ENCODE measurements at places on chromosomes 16 and 17.

DNA sequence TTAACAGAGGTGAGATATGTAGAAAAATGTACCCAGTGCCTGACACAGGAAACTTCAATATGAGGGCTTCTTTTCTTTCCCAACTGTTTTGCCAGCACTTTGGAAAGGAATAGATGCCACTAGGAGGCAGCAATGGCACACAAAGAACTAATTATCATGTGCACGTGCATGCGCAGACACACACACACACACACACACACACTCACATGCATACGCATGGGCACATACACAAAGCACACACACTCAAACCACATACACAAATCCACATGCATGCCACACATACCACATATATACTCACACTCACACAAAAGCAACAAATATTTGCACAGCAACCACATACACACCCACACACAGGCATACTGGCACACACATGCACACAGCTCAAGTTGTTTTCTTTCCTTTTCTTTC is 8.8 kb upstream of the CEP112 start:
- DNase-seq = peak; percentile 39

GRCh38 chr17:41451154-41451728 is 10.5 kb upstream of the KRT38 start:
- no peak for DNase-seq

DNA sequence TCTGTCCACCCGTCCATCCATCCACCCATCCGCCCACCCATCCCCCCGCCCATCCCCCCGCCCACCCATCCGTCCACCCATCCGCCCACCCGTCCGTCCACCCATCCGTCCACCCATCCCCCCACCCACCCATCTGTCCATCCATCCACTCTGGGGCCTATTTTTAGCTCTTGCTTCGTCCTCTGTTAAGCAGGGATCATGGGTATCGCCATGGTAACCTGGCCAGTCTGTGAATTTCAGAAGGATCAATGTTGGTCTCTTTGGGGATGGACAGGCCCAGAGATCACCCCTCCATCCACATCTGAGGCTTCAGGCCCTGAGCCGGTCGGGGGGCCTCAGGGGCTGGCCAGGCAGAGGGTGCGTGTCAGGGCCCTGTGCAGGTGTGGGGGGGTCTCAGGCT is 15.2 kb upstream of the DPEP1 start:
- DNase-seq = no peak

- no peak for DNase-seq
These were observed 136.6 kb upstream of the WSB1 start for GRCh38 chr17:27157297-27157696.

- DNase-seq = no peak
These were observed 3.2 kb downstream of the TRIM25 start for GRCh38 chr17:56910509-56911235.

DNA sequence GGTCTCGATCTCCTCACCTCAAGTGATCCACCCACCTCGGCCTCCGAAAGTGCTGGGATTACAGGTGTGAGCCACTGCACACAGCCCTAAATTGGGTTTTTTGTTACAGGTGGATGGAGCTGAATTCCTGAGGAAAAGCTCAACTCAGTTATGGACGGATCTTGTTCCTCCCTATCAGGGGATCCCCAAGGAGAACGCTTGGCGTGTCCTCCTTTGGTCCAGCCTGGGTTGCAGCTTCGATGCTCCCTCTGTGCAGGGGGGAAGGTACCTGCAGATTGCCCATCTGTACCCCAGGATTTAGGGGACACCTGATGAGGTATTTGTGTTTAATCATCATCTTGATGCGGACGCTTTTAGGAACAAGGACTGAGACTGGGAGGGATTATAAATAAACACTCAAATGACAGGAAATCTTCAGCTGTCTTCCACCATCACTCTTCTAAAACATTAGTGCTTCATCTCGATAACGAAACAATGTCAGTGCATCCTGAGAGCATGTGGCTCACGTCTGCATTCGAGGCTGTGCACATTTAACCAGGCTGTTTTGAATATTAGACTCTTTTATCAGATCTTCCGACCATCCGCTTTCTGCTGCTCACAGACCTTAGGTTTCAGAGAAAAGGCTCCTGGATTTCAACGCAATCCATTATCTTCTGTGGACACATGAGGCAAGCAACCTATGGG is 18.2 kb upstream of the MEIOB start:
- no peak for DNase-seq

DNA sequence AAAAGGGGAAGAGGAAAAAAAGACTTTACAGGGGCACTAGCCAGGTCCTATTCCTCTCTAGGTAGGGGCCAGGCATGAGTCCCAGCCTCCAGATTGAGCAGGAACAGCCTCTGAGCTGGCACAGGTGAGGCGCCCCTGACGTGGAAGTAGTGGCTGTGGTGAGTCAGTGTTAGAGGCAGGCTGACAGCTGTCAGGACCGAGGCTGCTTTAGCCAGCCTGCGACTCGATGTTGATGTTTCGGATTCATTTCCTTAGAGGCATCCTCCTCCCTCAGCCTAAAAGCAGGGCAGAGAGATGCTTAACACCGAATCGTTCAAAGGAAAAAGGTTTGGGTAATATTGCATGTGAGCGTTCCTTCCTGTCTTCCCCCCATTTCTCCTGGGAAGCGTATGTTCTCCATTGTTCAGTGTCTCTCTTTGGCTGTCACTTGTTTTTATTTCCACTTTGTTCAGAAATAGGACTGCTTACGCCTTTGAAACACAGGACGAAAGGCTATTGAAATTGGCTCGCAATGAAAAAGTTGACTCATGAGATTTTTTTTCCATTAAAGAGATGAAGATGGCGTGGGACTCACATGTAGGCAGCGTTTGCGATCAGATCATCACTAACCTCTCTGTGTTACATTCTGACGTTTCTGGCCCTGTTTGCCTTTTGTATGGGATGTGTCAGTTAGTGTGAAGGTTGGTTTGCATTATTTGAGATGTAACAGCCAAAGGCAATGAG is 1.3 kb downstream of the KIAA0513 start:
- DNase-seq = no peak

- DNase-seq = no peak
These were observed 161.1 kb downstream of the STX8 start for GRCh38 chr17:9414471-9414870.

DNA sequence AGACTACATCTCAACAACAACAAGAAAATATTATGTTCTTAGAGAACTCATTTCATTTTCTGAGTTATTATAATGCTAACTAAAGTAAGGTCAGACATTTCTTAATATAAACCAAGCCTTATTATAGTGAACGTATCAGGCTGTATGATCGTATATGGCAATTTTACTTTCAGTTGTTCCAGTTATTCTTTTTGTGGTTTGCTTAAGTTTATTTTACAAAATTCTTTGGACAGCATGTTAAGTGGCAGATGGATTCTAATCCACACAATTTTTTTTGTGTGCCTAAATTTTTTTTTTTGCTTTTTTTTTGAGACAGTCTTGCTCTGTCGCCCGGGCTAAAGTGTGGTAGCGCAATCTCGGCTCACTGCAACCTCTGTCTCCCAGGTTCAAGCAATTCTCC is 59.0 kb downstream of the VMP1 start:
- DNase-seq = no peak

DNA sequence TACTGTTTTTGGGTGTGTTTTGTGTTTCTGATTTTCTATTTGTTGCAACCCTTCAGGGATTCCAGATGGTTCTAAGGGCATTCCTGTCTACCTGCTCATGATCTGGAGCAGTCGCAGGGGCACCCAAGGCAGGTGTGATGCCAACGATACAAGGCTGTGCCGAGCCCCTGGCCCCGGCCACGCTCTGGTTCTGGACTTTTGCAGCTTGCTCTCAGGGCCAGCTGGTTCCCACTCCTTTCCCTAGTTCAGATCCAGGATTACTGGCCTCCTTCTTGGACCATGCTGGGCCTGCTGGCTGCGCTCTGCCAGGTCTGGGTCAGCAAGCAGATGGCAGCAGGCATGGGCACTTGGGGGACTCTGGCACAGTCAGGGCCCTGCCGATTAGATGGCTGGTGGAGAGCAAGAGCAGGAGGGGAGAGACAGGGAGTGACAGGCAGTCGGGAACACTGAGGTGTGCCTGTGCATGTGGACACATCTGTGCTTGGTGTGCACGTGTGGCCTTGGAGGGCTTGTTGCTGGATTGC is 15.2 kb upstream of the RAP1GAP2 start:
- no peak for DNase-seq

GRCh38 chr17:43384476-43384862 is 14.3 kb upstream of the ARL4D start:
- no peak for DNase-seq

DNA sequence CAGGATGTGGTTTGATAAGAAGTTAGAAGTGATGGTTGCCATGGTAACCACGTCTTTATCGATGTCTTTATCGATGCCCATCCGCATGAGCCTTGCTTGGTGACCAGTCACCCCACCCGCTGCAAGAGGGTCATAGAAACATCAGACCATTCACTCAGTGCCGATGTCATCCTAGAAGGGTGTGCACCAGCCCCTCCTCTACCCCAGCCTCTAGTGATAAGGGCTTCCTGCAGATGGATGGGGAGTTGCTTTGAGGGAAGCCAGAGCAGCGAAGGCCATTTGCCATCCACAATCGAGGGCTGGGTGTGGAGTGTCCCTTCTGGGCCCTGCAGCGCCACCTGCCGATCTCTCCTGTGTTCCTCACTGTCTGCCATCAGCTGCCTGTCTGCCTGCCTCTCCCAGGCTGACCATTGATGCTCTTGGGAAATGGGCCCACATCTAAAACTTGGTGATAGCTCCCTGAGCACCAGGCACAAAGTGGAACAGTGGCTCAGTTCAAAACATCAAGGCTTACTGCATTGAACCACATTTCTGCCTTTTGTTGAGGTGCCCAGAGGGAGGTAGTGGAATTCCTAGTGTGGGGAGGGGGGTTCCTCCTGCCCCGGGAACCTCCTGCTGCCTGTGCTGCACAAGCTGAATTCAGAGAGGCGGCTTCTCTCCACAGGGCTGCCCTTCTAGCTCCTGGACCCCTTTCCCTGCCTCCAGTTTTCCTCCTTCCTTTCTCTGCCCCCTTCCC is 8.9 kb downstream of the CALB2 start:
- DNase-seq = no peak

- no peak for DNase-seq
These were observed 292.2 kb downstream of the TOX3 start for GRCh38 chr16:52254746-52255145.

GRCh38 chr17:44220213-44221083 is 973 bp upstream of the UBTF start:
- DNase-seq = peak; percentile 48

GRCh38 chr17:75289832-75290337 is 652 bp upstream of the SLC25A19 start:
- no peak for DNase-seq

Measured in muscle of arm (tissue), 14 donors.